ENCODE measurements at places on chromosomes 13 and 19. TPM values are rescaled to one million over a fixed set of nuclear protein-coding genes. Genes with fewer than 3 reads are reported as not detected.

- no peak for DNase-seq
Observed at GRCh38 chr13:58630794-58631193, 999.2 kb downstream of the PCDH17 start.

PAF1 gene
- total RNA-seq = 21.3 TPM

DNA sequence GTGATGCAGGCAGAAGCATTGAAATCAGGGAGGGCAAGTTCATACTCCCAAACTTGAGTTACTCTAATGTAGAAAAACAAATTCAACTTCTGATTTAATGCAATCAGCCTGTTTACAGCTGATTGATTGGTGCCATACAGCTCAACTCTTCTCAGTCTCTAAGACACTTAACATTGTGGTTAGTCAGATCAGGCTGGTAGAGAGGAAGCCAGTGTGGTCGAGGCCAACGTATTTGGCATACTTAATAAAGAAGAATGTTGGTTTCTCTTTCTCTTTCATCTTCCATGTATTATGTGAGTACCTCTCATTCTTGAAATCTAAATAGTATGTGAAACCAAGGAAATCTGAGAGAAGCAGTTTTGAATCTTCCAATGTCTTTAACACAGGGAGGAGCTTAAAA lies 255.0 kb upstream of the SLITRK1 start:
- DNase-seq = no peak

DNA sequence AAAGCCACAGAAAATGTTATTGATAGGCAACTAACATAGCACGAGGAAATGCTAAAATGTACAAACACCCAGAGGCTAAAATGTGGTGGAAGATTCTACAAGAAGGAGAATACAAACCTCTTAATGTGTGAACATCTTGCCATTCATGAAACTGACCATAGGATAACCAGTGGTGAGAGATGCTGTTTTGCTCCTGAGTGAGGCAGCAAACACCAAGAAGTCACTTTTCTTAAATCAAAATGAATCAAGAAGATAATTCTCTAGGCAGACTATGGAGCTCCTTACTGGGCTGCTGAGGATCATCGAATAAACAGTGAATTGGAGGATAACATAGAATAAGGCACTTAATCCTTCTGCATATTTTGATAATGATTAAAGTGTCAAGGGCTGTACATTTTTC lies 375.4 kb upstream of the SLITRK6 start:
- DNase-seq = peak; percentile 38

DNA sequence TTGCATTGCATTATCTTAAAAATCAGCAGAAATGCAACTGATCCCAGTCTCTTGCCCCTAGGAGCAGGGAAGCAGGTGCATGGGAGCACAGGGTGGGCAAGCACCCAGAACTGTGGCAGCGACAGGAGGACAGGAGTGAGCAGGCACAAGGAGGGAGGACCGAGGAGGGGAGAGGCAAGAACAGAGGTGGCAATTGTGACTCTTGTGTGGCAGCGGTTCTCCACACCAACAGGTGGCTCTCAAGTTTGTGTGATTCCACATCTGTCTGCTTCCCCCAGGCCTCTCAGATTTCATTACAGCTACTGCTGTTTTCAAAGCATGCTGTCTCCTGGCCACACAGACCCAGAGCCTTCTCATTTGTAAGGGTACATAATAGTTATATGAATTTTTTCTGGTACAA lies 108.5 kb downstream of the STK24 start:
- DNase-seq = no peak

HSD11B1L gene
- total RNA-seq = 5.5 TPM

- DNase-seq = no peak
Observed at GRCh38 chr19:12145348-12145747, 5.2 kb upstream of the ZNF20 start.

DNA sequence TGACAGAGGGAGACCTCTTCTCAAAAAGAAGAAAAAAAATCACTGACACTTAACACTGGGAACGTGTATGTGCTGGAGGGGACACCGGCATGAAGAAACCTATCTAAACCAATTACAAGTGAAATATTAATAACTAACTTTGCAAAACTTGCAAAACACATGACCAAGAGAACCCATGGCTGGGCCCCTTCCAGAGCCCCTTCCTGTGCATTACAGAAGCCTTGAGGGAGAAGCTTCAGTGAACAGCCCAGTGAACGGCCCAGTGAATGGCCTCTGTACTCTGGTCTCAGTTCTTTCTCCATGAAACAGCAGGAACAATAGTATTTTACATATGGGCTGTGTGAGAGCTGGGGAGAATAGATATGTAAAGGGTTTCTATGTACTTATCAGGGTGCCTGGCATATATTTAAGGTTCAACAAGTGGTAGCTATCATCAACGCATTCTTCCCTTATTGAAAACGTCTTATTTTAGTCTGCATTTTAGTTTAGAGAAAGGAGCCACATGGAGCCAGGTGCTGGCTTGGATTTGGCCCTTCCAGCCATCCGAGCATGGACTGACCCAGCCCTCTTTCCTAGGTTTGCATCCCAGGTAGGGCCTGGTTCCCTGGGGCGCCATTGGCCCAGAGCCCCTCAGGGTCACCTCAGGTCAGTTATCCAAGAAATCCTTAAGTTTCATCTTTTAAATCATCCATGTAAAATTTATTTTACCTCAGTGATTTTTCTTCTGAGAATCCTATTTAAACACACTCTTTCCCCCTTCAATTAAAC lies 54.5 kb downstream of the CCDC70 start:
- no peak for DNase-seq

GRCh38 chr19:55253842-55254624 lies 4.8 kb downstream of the PPP6R1 start:
- DNase-seq = no peak

All from SK-MEL-5 (cell line).